ENCODE measurements at places on chromosomes 16 and 17.
A peak's percentile ranks its signal among the peaks of the same experiment; 100 is the strongest.

DNA sequence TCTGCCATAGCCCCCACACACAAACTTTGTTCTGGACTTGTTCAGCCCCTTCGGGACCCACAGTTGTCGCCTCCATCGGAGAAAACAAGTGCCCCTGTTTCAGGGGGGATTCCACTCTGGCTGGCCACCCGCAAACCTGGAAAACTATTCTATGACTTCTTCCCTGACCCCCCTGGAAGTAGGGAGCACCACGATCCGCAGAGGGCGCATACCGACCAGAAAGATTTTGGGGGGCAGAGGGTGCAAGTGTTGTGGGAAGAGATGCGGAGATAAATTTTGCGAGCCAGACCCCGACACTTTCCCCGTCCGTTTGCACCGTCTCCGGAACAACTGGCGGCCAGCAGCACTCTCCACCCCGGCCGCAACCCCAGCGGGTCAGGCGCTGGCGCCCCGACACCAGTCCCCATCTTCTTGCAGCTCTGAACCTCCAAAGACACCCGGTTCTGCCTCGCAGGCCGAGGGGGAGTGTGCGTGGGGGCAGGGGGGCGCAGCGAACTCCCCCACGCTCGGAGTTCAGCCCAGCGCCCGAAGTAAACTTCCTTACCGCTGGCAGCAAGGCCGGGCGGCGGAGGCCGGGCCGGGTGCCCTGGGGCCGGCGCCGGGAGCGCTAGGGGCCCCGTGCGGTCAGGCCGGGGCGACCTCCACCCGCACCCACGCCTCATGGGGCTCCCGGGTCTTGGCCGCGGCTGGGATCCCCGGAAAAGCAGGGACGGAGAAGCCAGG lies 744 bp downstream of the SALL1 start:
- no peak for DNase-seq

DNA sequence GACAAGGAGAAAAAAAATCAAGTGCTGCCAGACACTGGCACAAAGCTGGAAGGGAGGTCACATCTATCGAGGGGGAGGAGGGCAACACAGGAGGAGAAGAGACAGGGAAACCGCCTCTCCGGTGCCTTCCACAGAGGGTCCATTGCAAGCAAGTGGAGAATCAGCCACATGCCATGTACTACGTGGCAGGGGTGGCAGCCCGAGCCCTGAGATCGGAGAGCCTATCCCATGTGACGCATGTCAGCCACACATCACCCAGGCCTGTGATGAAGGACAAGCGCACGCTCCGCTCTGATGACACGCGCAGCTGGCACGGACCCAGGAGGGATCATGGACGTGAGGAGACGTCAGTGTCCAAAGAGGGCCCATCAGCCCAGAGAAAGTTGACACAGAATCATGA lies 30.1 kb downstream of the ADCY9 start:
- no peak for DNase-seq

DNA sequence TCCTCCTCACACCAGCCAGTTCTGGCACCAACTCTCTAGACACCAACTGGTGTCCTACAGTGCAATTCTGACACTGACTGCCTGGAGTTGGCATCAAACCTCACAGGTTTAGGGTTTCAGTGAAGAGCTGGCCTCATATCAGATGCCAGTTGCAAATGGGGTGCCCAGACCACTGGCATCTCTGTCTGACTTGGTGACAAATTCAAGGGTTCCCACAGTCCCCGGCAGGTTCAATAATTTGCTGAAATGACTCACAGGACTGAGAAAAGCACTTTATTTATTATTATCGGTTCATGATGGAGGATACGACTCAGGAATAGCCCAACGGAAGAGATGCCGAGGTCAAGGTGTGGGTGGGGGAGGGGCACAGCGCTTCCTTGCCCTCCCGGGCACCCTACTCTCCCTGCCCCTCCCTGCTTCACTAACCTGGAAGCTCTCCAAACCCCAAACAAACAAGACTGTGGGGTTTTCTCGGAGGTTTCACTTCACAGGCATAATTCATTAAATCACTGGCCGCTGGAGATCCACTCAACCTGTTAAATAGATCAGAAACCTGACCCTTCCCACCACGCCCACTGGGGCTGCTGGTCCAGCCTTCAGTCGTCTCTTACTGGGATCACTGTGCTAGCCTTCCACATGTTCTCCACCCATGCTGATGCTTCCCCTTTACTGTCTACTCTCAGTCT lies 1.7 kb upstream of the NLRP1 start:
- DNase-seq: no peak

GRCh38 chr17:80349151-80349651 lies 65.8 kb upstream of the ENDOV start:
- no peak for DNase-seq

DNA sequence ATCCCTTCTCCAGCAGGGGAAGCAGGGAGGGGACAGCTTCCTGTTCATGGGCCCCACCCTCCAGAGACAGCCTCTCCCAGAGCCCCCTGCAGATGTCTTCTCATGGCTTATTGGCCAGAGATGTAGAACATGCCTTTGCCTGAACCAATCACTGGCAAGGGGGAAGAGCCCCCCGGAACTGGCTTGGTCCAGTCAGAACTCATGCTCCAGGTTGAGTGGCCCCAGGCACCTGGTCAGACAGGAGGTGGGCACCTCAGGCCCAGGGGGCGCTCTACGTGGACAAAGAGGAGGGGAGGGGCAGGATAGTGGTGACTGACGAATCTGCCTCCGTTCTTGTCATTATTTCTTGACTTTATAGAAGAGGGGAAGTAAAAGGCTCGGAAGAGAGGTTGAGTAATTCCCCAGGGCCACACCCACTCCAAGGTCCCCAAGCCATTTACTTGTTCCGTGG lies 23.6 kb downstream of the RAB11FIP4 start:
- DNase-seq: no peak

- no peak for DNase-seq
These were observed 5.7 kb downstream of the CANT1 start for GRCh38 chr17:79003661-79004411.

DNA sequence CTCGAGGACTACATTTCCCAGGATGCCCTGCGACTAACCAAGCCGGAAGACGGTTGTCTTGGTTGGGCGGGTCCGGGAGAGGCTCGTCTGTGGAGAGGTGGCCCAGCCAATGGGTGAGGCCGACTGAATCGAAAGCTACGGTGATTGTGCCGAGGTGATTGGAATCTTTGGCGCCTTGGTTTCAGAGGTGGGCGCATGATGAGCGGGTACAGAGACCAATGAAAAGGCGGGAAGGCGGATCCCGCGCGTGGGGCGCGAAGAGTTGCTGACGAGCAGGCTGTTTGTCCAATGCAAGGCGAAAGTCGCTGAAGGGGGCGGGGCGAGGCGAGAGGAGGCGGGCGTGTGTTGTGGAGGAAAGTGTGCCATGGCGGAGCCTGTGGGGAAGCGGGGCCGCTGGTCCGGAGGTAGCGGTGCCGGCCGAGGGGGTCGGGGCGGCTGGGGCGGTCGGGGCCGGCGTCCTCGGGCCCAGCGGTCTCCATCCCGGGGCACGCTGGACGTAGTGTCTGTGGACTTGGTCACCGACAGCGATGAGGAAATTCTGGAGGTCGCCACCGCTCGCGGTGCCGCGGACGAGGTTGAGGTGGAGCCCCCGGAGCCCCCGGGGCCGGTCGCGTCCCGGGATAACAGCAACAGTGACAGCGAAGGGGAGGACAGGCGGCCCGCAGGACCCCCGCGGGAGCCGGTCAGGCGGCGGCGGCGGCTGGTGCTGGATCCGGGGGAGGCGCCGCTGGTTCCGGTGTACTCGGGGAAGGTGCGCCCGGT lies at the start of gene NFATC2IP:
Gene NFATC2IP, plus strand, starts transcription at position 290 of the 762 bp plus-strand sequence. Its CDS starts 75 bp downstream, at position 365.
- peak; percentile 99 for DNase-seq

DNA sequence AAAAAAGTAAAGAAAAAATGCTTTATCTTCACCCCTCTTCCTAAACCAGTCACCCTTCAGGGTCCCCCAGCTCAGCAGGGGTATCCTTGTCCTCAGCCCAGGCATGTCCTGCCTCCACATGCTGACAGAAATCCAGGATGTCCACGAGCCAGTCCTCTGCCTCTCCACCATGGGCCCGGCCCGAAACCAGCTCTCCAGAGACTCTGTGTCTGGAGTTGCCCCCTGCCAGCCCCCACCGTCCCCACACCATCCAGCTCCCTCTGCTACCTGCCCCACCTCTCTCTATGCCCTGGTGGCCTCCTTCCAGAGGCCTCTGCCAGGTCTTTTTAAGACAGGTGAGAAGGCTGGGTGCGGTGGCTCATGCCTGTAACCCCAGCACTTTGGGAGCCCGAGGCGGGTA lies 66.4 kb upstream of the PLCG2 start:
- DNase-seq: no peak

- no peak for DNase-seq
These were observed 24.2 kb downstream of the NSMCE1 start for GRCh38 chr16:27244363-27244755.

GRCh38 chr17:51164911-51165679 lies 1.1 kb upstream of the NME2 start:
- no peak for DNase-seq

- no peak for DNase-seq
These were observed 8.1 kb downstream of the HSF5 start for GRCh38 chr17:58480090-58480489.

DNA sequence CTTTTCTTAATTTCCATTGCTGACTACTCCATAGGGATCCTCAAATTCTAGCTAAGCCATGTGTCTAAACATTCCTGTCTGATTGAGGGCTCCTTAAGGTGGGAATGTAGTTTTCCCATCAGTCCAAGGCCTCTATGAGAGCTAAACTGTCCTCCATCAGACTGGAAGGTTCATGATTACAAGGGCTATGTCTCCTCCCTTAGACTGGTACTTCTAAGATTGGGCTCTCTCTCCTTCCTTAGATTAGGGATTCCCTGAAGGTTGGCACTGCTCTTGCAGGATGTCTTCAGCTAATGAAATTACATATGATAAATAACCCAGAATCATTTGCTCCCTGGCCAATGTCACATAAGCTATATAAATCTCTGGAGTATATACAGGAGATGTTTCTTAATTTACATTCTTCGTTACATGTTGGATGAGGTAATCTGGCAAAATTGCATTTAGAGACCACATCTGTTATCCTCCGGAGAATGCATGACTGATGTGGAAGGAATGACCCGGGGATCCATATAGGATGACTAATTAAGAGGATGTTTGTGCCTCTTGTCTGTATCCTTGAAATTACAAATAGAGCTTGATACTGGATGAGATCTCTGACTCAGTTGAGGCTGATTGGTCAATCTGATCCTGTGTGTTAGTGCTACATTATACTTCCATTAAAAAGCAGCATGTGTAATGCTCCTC lies 14.2 kb downstream of the B4GALNT2 start:
- DNase-seq: no peak

GRCh38 chr17:11554542-11554941 lies 43.7 kb upstream of the DNAH9 start:
- DNase-seq: no peak

DNA sequence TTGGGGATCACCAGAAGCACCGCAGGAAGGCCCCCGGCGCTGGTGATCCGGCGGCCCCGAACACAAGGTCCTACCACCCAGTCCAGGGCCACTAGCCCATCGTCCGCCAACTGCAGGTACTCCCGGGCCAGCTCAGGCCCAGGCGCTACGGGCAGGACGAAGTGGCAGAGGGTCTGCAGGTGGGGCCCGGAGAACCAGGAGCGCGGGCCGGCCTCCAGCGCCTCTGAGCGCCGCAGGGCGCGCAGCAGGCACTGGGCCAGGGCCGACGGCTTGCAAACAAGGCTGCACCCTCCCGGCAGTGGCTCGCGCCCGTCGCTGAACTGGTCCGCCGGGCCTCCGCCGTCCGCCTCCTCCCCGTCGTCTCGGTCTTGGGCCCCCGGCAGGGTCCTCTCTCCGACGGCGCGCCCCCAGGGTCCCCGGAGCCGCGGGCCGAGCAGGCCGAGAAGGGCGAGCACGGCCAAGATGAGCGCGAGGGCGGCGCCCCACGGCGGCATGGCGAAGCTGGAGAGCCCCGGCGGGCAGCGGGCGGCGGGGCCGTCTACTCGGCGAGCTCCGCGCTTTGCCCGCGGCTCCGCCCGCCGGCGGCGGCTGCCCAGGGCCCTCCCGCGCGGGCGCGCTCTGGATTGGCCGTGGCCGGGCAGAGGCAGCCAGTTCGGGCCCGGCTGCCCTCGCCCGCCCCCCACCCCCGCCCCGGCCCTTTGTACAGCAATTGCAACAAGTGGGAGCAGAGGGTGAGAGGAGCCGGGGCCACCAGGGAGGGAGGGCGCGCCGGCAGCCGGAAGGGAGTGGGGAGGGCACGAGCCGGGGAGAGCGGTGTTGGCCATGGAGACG lies at the start of gene ABHD15:
Gene ABHD15, minus strand, starts transcription at position 565 of the 831 bp plus-strand sequence. Its CDS starts 71 bp downstream, at position 494.
- peak; percentile 49 for DNase-seq

- no peak for DNase-seq
These were observed 19.7 kb downstream of the FOXL1 start for GRCh38 chr16:86597880-86598606.

Data from activated CD4-positive, CD25-positive, alpha-beta regulatory T cell (primary cell).